ENCODE measurements at places on chromosomes 6 and 20.

- no peak for DNase-seq
Measured at GRCh38 chr6:101403216-101403945, 9.9 kb downstream of the GRIK2 start.

DNA sequence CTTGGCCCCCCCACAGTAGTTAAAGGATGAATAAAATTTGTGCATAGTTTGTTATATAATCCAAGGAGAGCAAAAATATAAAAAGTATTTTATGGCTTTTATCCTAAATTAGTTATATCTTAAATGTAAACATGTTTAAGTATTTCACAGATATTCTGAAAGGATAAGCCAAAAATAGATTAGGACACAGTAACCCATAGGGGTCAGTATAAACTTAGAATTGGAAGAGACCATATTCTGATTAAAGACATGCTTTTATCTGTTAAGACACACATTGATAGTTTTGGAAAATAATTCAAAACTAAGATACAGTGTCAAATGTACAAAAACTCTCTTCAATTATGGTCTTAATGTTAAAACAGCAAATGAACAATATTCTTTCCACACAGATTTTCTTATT lies 4.5 kb upstream of the SERINC1 start:
- no peak for DNase-seq

DNA sequence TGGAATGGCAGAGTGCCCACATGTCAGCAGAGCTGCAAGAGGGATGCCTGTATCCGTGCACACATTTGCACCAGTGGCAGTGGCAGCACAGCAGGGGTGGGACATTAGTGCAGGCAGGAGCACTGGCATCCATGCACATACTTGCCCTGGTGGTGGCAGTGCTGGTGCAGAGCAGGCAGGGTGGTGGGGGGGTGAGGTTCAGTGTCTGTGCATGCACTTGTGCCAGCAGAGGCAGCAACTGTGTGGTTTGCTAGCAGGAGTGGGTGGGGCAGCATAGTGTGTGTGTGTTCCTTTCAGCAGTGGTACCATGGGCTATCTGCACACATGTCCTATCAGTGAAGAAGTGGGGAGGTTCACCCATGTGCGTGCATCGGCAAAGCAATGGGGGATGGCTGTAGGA lies 151.6 kb downstream of the EPM2A start:
- DNase-seq = no peak

- no peak for DNase-seq
Measured at GRCh38 chr6:45138765-45139164, 189.4 kb upstream of the RUNX2 start.

GRCh38 chr20:17960927-17961586 lies 7.5 kb downstream of the SNX5 start:
- DNase-seq = no peak

DNA sequence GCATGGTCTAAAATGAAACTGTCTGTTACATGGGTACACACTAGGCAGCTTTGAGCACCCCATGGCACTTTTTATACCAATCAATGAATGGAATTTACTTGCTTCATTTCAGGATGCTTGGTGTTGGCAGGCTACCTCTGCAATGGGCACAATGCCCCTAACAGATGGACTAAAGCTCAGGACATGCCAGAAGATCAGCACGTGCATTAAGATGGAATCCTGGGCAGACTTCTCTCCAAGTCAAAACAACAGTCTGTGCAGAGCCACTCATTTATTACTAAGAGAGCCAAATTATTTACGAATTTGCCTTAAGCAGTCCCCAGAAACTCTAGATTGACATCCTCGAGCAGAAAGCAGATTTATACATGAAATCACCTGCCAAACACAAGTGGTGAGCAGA lies 55.8 kb upstream of the SCML4 start:
- DNase-seq = no peak

- no peak for DNase-seq
Measured at GRCh38 chr6:3418496-3419060, 38.3 kb downstream of the SLC22A23 start.

- DNase-seq = no peak
Measured at GRCh38 chr6:39100358-39100757, 14.6 kb downstream of the SAYSD1 start.

GRCh38 chr6:150953851-150954250 lies 88.3 kb downstream of the MTHFD1L start:
- DNase-seq = no peak

DNA sequence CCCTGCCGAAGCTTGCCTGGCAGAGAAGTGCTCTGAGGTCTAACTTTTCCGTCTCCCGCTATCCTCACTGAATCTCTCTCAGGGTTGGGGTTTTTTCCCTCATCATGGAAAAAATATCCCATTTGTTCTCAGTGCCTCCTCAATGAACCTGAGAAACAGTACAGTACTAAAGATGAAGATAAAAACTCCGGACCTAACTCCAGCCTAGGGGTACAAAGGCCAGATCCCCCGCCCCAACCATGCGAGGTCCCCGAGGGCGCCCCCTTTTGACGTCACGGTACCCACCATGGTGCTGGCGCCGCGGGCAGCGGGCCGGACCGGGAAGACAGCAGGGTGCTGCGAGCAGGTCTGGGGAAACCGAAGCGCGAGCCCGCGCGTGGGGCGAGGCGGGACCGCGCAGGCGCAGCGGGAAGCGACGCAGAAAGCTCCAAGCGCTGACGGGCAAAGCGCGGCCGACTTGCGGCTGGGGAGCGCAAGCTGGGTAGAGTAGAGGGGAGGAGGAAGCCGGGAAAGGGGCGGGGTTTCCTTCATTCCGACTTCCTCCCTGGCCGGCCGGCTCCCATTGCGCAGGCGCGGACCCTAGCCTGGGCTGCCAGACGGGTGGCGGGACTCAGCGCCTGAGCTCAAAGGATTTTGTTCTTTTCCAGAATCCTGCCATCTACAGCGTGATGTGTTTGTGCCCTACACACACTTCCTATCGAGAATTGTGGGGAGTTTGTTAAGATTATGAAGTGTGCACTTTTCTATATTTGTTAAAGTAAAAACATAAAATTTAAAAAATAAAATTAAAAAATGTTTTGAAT lies at the start of gene LSM2:
TSS of gene LSM2 (minus strand) at position 497 of the 803 bp plus-strand sequence. CDS start at position 288, 209 bp downstream.
- peak; percentile 99 for DNase-seq

GRCh38 chr6:170358496-170358895 lies 51.9 kb downstream of the FAM120B start:
- DNase-seq = no peak

GRCh38 chr6:131784561-131784960 lies 23.3 kb upstream of the ENPP1 start:
- no peak for DNase-seq

- DNase-seq = no peak
Measured at GRCh38 chr6:144935661-144936060, 650.5 kb downstream of the UTRN start.

GRCh38 chr6:53646606-53647005 lies 18.9 kb downstream of the KLHL31 start:
- no peak for DNase-seq

DNA sequence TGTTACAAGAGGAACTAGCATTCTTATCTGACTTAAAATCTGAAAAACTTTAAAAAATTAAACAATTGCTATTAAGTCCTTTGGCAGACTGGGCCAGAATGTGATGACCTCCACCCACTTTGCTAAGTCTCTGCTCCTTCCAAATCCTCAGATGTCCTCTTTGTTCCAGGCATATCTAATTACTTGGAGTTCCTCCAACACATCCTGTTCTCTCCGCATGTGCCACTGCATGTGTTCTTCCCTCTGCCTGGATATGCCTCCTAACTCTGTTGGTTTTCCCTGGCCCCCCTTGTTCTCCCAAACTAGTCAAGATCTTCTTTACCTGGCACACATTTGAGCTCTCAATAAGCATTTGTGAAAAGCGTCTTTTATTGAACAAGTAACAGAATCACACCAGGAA lies 23.1 kb downstream of the ELOVL2 start:
- DNase-seq = no peak

DNA sequence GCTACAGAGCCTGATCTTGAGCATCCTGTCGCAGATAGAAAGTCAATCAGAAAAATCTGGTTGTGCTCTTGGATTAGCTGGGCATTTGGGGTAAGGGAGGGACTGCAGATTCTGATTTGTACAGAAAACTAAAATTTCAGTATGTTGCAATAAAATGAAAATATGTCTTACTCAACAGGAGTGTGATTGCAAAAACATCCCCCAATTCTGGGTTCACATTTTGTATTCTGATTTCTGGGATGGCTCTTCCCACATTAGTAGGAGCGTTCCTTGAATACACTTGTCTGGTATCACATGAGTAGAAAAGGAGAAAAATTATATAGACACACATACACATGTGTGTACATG lies 40.5 kb downstream of the PANK2 start:
- no peak for DNase-seq

DNA sequence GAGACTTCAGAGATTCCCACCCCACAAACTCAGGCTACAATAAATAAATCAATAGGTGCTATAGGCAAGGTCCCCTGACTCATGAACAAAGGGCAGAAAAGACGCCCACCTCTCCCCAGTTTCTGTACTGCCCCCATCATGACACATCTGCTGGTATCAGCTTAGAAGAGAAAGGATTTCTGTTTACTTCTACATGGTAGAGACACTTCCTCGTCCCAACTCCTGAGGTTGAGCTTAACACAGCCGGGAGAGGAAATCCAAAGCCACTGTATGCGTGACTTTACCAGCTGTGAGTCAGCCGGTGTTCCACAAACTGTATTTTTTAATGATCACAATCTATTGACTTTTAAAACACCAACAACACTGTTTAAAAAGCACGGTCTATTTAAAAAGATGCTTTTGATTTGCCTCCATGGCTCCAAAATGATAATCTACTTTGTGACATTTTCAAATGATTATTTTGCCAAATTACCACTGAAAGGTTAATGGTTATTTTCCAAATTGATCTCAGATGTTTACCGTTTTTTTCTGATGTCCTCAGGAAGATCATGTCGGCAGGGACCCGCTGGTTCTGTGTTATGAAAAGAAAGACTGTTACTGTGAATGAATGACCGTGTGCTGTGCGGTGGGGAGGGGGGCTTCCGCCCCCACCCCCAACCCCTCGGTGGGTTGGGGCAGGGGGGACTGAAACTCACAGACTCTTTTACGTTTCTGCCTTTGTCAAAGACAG lies 72.5 kb downstream of the ATP9A start:
- DNase-seq = no peak

DNA sequence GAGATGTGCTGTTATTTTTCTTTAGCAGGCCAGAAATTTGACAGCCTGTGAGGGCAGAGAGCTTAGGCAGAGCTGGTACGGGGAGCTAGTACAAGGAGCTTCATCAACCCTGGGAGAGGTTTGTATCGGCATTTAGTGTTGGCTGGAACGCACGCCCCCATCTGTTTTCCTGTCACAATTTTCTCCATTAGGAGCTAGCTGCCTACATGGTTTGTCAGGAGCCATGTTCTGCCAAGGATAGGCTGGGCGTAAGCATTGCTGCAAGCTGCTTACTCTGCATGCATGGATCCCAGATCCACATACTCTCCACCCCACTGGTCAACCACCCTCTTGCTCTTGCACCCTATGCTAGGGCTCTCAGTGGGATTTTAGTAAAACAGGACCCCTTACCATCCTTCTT lies 449.0 kb upstream of the CHD6 start:
- DNase-seq = no peak

- no peak for DNase-seq
Measured at GRCh38 chr20:54405540-54405939, 69.9 kb upstream of the DOK5 start.

GRCh38 chr6:28333599-28334018 lies 2.3 kb downstream of the ZSCAN31 start:
- no peak for DNase-seq

- no peak for DNase-seq
Measured at GRCh38 chr6:117345292-117345610, 79.9 kb downstream of the VGLL2 start.

- no peak for DNase-seq
Measured at GRCh38 chr6:21201637-21202350, 391.8 kb upstream of the SOX4 start.

DNA sequence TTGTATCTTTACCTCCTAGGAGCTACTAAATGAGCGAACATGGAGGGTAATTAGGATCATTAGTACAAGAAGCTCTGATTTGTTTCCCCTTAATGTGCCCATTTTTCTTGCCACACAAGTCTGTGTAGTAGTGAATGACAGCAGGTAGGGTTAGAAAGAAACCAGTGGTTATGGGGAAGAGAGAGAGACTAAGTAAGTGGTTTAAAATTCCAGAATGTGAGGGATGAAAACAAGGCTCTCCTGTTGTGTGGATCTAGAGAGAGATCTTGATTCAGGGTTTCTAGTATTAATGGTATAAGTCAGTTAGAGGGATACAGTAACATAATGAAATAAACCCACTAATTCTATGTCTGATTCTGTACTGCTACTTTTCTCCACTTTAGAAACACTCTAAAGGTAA lies 22.7 kb downstream of the STXBP5 start:
- no peak for DNase-seq

GRCh38 chr6:160102956-160103824 lies 18.4 kb upstream of the SLC22A1 start:
- DNase-seq = no peak

DNA sequence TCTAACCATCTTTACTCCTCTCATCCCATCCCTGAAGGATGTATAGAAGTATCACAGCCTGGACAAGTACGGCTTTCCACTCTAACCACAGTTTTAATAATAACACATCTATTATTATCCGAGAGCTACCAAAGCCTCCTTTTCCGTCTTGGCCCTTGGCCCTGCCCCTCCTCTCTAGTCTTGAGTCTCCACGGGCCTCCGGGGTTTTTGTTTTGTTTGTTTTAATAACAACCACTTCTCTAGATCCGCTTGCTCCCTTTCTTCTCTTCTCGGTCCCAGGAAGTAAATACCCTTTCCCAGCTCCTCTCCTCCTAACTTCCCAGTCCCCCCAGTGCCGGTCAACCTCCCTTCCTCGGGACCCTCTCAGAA lies 661 bp downstream of the LCA5 start:
- DNase-seq = no peak

GRCh38 chr6:143872201-143872600 lies 7.9 kb downstream of the ZC2HC1B start:
- no peak for DNase-seq

DNA sequence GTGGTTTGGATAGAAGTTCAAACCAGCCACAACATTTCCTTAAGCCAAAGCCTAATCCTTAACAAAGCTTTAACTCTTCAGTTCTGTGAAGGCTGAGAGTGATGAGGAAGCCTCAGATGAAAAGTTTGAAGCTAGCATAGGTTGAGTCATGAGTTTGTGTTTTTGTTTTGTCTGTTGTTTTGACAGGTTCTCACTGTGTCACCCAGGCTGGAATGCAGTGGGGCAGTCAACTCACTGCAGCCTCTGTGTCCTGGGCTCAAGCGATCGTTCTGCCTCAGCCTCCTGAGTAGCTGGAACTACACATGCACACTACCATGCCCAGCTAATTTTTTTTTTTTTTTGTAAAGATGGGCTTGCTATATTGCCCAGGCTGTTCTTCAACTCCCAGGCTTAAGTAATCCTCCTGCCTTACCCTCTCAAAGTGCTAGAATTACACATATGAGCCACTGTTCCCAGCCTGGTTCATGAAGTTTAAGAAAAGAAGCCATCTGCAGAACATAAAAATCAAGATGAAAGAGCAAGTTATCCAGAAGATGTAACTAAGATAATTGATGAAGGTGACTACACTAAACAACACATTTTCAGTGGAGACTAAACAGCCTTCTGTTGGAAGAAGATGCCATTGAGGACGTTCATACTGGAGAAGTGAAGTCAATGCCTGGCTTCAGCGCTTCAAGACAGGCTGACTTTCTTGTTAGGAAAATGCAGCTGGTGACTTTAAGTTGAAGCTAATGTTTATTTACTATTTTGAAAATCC lies 96.2 kb downstream of the SMAP1 start:
- DNase-seq = no peak
